Colonic mucosa (tissue), 4 donors: ENCODE measurements at places on chromosomes 2 and 18. TPM values are rescaled to one million over a fixed set of nuclear protein-coding genes. Genes with fewer than 3 reads are reported as not detected.

- no peak for DNase-seq
Measured at GRCh38 chr2:208320686-208321085, 54.6 kb downstream of the PIKFYVE start.

GRCh38 chr2:223562078-223562477 is 40.1 kb downstream of the SCG2 start:
- DNase-seq: no peak

DNA sequence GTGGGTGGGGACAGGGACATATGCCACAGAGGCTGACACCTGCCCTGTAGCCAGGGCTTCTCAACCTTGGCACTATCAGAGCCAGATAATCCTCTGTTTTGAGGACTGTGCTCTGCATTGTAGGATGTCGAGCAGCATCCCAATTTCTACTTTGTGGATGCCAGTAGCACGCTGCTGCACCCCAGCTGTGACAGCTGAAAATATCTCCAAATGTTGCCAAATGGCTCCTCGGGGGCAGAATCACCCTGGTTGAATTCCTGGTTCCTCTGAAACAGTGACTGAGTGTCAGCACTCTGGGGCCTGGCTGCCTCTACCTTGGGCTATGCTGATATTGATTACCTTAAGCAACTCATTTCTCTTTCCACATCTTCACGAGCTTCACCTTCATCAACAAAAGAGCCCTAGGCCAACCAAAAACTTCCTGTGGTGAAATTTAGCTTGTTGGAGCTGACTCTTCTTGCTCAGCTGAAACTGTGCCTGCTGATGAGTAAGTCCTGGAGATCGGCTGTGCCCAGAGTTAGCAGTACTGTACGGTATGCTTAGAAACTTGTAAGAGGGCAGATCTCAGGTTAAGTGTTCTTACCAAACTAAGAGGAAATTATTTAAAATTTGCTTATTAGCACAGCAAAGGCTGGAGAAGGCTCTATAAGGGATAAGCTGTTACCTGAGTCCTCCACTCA is 138.1 kb downstream of the SEPTIN10 start:
- no peak for DNase-seq

DNA sequence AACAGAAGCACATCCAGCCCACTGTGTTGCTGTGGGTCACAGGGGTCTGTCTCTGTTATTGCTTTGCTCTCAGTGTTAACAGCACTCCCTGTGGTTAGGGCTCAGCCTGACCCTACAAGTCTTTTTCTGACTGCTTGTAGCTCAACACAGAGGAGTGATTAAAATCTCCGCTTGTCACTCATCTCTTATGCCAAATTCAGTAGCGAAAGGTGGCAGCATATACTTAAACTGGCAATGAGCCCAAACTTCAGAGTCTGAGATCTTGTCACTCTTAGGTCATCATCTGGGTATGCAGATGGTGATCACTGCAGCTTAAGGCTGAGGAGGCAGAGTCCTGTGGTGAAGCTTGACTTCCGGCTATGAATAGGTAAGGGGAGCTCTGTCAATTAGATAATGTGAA is 63.3 kb upstream of the CSRNP3 start:
- no peak for DNase-seq

GRCh38 chr2:216507220-216508160 is 8.8 kb downstream of the RPL37A start:
- no peak for DNase-seq

DNA sequence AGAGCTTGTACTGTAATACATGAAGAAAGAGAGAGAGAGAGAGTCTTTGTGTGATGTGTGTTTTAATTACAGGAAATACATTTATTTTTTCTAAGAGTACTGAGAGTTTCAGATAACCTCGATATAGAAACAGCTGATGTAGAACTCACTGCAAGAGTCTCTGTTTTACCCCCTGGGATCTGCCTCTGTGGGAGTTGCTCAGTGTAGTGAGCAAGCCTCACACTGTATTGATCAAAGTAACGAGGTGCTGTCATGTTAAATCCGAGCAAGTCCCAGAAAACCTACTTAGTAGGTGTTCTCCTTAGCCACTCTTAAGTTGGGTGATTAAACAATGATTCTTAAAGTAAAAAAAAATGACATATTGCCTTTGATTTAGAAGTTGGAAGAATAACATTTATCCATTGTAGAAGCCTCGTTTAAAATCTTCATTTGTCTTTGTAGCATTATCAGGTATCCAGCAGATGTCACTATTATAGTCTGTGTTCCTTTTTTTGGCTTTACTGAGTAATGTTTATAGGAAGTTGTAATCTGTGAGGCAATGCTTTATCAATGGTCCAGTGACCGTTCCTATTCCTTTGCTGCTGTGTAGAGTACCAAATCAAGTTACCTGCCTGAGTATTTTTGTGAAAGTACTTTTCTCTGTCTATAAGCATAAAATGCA is 219.0 kb downstream of the MYO3B start:
- DNase-seq: no peak

The GPAT2 gene
- total RNA-seq: 2.4 TPM

DNA sequence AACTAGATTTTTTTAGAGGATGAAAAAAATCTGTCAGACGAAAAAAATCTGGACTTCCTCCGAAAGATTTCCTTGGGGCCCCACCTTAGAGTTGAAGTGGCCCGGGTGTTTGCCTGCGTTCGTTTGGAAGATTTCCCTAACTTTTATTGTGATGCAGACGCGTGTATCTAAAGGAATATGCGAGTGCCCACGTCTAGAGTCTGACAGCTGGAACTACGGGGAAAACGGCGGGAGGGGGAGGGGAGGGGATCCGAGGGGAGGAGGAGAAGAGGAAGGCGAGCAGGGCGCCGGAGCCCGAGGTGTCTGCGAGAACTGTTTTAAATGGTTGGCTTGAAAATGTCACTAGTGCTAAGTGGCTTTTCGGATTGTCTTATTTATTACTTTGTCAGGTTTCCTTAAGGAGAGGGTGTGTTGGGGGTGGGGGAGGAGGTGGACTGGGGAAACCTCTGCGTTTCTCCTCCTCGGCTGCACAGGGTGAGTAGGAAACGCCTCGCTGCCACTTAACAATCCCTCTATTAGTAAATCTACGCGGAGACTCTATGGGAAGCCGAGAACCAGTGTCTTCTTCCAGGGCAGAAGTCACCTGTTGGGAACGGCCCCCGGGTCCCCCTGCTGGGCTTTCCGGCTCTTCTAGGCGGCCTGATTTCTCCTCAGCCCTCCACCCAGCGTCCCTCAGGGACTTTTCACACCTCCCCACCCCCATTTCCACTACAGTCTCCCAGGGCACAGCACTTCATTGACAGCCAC is 2.4 kb upstream of the SP9 start:
- no peak for DNase-seq

The RAB17 gene
- total RNA-seq: 34.7 TPM

The ANO7 gene
- total RNA-seq: 41.4 TPM

- no peak for DNase-seq
Measured at GRCh38 chr2:237909801-237910475, 50.5 kb downstream of the RAMP1 start.

GRCh38 chr2:216616083-216616678 is 17.0 kb upstream of the IGFBP2 start:
- no peak for DNase-seq

DNA sequence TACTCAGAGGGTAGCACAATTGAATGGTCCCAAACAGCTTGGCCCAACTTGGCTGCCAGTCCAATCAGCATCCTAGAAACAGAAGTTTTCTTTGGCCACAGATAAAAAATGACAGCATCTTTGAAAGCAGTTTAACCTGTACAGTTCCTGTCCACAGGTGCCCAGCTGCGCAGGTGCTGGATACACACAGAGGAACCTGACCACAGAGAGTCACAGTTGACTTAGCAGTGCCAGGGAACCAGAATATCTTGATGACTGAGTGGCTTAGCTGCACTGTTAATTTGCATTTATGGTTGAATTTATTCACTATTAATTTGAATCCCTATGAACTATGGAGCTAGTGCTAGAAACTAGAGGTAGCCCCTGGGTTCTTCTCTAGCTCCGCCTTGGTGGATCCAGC is 93.7 kb downstream of the TPGS2 start:
- no peak for DNase-seq

GRCh38 chr2:60540074-60540473 is 13.4 kb downstream of the BCL11A start:
- no peak for DNase-seq

The TMEFF2 gene
- total RNA-seq: 0.37 TPM

The PAIP2B gene
- 7.1 TPM for total RNA-seq

The SIX2 gene
- total RNA-seq: 0.10 TPM

DNA sequence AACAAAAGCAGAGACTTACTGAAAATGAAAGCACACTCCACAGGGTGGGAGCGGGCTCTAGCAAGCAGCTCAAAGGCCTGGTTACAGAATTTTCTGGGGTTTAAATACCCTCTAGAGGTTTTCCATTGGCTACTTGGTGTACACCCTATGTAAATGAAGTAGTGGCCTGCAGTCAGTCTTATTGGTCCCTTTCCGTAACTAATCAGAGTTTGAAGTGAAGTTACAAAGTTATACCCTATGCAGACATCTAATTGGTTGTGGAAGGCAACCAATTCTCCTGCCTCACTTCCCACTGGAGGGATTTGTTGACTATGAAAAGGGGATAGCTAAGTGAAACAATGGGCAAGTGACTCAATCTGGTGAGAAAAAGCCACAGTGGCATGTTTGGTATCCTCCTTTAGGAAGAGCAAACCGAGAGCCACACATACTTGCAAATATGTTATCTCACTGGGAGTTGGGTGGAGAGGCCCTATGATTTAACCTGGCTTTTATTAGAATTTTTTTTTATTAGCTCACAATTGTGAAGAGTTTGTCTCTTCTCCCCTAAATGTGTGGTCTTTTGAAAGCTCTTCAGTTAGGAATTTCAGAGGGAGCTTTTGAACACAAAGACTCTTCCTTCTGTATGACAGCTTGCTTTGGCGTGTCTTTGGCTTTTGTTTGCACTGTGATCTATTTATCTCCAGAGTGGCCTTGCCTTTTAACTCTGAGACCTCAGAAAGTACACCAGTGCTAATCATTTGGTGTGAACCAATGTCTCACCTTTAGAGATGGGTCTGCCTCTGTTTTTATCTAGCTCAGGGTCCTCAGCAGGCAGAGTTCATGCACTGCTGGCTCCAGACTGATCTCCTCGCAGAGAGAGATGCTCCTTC is 69.6 kb downstream of the MAP4K4 start:
- no peak for DNase-seq

The EFR3B gene
- total RNA-seq: 1.8 TPM

DNA sequence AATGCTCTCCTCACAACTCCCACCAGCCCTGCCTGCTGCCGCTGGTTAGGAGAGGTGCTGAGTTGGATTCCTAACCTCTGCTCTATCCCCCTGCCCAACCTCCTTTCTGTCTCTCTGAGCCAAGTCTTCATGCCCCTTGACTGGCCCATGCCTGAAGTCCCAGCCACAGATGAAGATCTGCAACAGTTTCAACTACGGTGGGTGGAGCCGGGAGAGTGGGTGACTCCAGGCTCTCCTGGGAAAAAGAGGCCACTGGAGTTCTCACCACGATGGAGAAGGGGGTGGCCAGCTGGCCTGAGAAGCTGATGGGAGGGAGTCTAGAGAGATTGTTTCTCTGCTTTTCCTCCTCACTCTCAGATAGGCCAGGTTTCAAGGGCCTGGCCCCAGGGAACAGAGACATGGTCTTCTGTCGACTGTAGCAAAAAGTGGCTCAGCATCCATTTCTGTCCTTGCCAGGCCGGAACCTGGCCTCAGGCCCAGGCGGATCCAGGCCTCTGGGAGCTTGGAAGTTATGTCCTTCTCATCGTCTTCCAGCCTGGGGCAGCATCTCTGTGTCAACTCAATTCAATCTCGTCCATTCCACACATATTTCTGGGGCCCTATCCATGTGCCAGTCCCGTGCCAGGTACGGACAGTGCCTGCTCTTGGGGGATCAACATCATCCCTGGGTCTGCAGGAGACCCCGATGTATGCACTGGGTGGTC is 75.3 kb downstream of the INHBB start:
- DNase-seq: no peak

The TTC27 gene
- total RNA-seq: 10.0 TPM

- DNase-seq: no peak
Measured at GRCh38 chr2:68086166-68086565, 23.4 kb upstream of the C1D start.

GRCh38 chr18:39571511-39571910 is 2005.9 kb upstream of the CELF4 start:
- DNase-seq: no peak

- no peak for DNase-seq
Measured at GRCh38 chr2:189393440-189394111, 47.7 kb upstream of the WDR75 start.

DNA sequence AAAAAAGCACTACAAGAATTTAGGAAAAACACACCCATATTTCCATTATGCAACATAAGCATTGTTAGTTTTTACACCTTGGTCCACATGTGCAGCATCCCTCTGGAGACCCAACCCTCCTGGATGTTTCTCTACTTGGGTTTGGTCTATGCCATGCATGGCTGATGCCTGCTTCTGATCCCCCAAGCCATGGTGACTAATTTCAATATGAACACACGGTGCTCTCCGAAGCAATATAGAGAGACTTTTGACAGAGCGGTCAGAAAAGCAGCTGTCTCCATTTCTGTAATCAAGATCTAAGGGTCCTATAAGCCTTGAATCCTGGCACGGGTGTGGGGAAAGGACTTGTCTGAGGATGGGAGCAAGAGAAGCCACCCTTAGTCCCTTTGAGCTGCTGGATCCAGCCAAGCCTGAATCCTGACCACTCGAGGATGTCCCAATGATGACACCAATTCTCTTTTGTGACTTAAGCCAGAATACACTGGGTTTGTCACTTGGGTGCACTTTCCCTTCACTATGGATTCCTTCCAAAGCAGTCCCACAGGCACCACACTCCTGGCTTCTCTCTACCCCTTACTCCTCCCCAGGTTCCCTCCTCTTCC is 91.5 kb downstream of the ACTR2 start:
- DNase-seq: no peak

The MSH6 gene
- total RNA-seq: 67.4 TPM

The IL36G gene
- total RNA-seq: 0.40 TPM

The CABLES1 gene
- total RNA-seq: 4.2 TPM

DNA sequence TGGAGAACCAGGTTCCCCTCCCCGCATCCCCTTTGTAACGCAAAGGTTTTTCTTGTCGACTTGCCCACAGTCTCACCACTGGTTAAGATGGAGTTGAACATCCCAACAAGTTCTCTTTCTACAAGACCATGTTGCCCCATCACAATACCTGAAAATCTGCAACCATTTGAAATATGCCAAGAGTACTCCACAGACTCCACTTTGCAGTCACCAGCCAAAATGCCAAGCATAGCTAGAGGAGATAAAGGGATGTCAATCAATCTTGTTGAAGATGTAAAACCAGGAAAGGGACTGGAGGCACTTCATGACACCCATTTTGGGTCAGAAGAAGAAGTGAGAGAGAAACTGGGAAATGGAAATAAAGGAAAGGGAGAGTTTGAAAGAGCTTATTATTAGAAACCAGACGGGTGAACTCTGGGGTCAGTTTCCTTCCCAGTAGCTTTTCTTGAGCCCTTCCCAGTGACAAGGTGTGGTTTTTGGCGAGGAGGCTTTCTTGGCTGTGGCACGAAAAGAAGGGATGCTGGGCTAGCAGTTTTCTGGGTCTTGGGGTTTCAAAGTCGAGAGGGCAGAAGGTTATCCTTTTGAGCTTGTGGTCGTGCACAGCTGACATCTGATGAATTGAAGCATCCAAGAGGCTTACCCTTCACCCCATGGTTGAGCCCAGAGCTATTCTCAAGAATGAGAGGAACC is 79.3 kb downstream of the ACAA2 start:
- no peak for DNase-seq
